ENCODE measurements at places on chromosomes 6 and 20.

DNA sequence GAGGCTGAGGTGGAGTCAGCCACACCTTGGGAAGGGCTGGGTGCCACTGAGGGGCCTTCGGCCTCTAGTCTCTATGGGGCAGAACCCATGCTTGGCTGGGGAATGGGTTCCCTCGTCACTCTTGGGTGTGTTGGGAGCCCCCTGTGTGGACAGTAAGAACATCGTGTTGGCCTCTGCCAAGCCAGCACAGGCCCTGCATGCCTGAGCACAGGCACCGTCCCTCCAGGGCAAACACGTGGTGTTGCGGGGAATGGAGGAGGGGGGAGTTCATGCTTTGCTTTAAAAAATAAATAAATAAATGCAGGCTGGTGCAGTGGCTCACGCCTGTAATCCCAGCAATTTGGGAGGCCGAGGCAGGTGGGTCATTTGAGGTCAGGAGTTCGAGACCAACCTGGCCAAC, 63.0 kb downstream of the EZR start:
- no peak overlapping the region for H3K4me3 ChIP-seq
- peaks cover 35% of the 10 kb centered on the region for H3K36me3 ChIP-seq
- H3K4me1 ChIP-seq: no peaks in the 10 kb centered on the region
- DNase-seq: no peak
- H3K27me3 ChIP-seq: no peaks in the 10 kb centered on the region
- H3K27ac ChIP-seq: no peak overlapping the region

DNA sequence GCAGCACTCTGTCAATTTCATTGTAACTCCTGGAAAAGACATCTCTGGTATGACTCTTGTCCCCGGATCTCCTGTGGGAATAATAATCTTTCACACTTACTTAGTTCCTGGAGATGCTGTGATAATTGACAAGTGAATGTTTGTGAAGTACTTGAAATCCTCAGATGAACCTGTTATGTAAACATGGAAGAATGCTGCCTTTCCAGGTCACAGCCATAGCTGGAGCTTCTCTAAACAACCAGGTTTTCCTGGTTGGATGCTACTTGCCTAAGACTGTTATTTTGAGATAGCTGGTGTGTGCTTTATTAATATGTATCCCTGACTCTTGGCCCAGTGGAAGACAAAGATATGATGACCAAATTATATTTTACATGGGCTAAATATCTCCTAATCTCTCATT, 228.6 kb downstream of the KCNQ5 start:
- H3K27ac ChIP-seq: no peak overlapping the region
- DNase-seq: no peak
- no peaks in the 10 kb centered on the region for H3K27me3 ChIP-seq
- H3K4me3 ChIP-seq: no peak overlapping the region
- no peaks in the 10 kb centered on the region for H3K36me3 ChIP-seq

- H3K4me3 ChIP-seq: no peak overlapping the region
- no peak overlapping the region for H3K27ac ChIP-seq
- DNase-seq: no peak
- H3K27me3 ChIP-seq: no peaks in the 10 kb centered on the region
- H3K36me3 ChIP-seq: no peaks in the 10 kb centered on the region
These were observed 213.9 kb downstream of the PREX1 start for GRCh38 chr20:48613926-48614325.

- no peak overlapping the region for H3K27ac ChIP-seq
- H3K4me3 ChIP-seq: no peak overlapping the region
- no peaks in the 10 kb centered on the region for H3K27me3 ChIP-seq
- peaks cover 4% of the 10 kb centered on the region for H3K36me3 ChIP-seq
- no peak for DNase-seq
- H3K4me1 ChIP-seq: peaks cover 2% of the 10 kb centered on the region
These were observed 32.7 kb downstream of the ACSS1 start for GRCh38 chr20:25025091-25025861.
